ENCODE measurements at places on chromosomes 4 and X.

DNA sequence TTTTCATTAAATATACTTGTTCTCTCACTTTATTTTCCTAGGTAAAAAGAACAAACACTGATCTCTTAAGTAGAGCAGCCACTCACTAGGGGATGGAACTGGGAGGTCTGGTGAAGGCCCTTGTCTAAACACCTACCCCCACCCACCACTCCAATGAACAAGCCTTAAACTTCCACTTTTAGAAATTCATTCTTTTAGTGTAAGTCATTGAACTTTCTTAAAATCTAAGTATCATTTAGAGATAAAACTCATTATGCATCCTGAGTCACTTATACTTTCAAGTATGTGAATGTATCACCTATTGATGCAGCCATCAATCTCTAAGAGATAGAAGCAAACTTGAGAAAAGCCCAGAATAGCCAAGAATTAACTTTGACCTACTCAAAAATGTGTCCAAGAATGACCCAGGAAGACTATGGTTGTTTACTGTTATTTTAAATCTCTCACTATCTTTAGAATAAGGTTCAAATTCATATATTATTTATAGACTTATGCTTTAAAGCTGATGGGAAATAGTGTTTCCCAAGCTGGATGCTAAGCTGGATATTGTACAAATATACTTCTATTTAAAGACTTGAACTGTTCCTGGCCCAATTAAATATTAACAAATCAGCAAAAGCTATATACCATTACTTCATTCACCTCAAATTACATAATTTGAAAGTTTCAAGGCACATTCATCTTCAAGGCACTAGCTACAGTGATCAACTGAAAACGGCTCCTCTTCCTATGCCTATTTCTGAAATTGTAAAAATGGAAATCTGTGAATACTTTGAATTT, 49.5 kb downstream of the CAMK2D start:
- DNase-seq = no peak

GRCh38 chr4:148053298-148054003, 321.6 kb downstream of the ARHGAP10 start:
- DNase-seq = no peak

DNA sequence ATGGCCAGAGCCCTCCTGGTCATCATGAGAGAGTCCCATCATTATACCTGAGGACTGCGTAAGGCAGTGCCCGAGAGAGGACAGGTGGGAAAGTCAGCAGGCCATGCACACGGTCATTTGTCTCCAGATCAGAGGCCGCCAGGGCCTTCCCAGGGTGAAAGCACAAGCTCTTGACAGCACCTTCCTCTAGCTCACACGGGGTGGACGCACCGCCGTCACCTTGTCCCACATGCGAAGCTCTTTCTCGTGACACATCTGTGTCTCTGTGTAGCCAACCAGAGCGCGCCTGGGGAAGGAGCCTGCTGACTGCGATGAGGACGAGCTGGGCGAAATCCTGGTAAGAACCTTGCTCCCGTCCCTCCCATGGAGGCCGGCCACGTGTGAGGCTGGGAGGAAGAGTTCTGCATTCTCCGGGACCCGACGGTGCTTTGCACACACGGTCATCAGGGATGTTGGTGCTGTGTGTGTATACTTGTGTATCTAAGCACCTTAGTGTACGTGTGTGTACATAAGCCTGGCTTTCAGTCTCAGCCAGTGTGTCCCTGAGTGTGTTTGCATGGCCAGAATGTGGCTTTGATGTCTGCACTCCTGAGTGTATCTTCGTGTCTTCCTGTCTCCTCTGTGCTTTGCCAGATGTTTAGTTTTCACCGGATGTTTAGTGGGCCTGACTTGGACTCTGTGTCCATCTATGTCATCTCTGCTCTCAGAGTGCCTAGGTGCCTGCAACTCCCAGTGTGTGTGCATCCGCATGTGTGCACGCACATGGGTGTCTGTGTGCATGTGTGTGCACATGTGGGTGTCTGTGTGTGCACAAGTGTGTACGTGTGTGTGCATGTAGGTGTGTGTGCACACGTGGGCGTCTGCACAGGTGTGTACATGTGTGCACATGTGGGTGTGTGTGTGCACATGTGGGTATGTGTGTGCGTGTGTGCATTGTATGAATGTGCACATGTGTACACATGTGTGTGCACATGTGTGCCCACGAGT, 15.1 kb downstream of the ATP5ME start:
- DNase-seq = no peak

DNA sequence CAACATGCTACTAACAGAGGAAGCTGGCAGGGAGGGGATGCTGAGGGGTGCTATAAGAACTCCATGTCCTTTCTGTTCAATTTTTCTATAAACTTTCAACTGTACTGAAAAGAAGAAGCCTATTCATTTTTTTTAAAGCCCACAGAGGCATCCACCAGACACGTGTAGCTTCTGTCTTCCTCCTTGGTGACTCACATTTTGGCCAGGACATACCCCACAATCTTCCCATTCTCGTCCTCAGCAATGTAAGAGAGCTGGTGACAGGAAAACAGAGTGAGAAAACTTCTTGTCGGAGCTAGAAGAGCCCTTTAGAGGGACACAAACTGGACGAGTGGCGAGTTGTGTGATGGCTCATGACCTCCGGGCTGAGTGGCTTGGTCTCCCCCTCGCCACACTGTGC, 1.1 kb downstream of the NAA10 start:
- no peak for DNase-seq

- DNase-seq = no peak
Measured at GRCh38 chr4:17846266-17846665, 35.5 kb downstream of the NCAPG start.

DNA sequence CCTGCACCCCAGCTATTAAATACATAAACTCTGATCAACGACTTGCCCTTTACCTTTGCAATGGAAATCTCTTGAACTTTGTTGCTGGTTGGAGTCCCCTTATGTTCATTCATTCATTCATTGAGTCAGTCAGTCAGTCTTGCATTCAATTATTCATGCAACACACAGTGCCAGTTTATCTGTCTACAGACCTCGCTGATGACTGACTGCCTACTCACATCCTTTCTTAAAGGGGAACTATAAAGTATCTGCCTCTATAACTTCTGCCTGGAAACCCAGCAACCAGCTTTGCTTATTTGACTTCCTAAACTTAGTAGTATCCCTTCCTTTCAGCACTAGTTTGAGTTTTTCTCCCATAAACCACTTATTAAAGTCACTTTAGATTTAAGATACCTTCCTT, 620.8 kb upstream of the ADGRL3 start:
- DNase-seq = no peak

DNA sequence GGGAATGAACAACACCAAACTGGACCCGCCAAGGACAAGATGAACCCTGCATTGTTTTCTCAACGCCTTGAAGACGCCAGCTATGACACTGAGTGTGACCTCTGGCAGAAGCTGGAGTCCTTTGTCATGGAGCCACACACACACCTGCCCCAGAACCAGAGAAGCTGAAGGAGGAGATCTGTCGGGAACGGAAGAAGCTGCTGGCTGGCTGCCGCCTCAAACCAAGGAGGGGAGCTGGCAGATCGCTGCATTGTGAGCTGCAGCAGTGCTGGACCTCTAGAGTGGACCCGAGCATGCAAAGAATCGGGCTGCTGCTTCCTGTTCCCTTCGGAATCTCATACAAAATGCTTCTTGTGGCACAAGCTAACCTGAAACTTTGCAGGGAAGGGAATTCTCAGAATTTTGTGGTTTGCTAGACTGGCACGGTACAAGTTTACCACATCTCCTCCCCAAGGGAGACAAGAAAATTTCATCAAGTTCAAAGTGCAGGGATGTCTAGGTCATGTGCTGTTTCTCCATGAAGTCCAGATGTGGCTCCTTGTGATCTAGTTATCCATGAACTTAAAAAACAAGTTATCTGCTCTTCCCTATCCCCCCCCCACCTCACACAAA, 23.4 kb upstream of the GLRB start:
- no peak for DNase-seq

- DNase-seq = no peak
Measured at GRCh38 chr4:36990128-36990872, 254.2 kb upstream of the NWD2 start.

DNA sequence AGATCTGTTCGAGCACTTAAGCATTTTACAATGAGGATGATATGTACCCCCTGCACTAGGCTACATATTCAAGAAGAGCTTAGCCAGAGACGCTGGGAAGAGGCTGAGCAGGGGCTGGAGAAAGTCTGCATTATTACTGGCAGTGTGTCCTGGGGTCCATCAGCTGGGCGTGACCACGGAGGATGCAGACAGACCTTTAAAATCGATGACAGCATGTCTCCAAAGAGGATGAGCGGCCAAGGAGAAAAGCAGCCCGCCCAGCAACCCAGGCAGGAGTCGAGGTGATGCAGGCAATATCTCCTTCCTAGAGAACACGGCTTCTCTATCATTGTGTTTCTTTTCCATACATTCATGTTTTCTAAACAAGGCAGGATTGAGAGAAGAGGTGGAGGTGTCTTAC, 300.7 kb downstream of the USP46 start:
- no peak for DNase-seq

- DNase-seq = no peak
Measured at GRCh38 chrX:72081605-72082320, 50.0 kb downstream of the RTL5 start.

DNA sequence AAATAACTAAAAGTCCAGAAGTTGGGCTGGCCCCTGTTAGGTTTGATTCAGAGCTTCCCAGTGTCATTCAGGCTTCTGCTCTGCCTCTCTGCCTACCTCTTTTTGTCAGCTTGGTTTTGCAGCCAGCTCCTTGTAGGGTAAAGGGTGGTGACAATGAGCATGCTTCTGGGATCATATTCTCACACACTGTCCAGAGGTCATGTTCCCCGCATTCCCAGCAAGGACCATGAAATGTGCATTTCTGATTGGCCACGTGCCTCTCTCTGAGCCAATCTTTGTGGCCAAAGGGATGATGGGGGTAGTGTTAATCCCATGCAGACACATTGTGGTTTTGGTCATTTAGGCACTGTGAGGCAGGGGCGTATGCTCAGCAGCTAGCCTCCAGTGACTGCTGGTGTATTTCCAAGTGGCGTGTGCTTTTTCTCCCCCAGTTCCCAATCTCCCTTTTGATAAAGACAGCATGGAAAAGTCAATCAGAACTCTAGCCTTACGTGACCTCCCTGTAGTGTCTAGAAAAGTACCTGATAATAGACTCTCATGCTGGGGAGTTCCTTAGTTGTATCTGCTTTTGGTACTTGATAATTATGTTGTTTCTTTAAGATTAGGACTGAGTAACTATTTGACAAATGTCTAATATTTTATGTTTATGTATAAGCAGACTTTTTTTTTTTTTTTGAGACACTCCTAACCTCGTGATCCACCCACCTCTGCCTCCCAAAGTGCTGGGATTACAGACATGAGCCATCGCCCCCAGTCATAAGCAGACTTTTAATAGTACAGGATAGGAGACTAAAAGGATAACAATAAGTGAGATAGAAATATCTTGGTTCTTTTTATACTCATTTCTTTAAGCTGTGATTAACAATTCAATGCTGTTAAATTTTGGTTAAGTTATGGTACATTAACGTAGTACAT, 57.8 kb downstream of the KIAA0232 start:
- no peak for DNase-seq

GRCh38 chr4:5592272-5592671, 116.1 kb downstream of the EVC2 start:
- no peak for DNase-seq

GRCh38 chrX:39826813-39827543, 270.8 kb downstream of the BCOR start:
- no peak for DNase-seq

DNA sequence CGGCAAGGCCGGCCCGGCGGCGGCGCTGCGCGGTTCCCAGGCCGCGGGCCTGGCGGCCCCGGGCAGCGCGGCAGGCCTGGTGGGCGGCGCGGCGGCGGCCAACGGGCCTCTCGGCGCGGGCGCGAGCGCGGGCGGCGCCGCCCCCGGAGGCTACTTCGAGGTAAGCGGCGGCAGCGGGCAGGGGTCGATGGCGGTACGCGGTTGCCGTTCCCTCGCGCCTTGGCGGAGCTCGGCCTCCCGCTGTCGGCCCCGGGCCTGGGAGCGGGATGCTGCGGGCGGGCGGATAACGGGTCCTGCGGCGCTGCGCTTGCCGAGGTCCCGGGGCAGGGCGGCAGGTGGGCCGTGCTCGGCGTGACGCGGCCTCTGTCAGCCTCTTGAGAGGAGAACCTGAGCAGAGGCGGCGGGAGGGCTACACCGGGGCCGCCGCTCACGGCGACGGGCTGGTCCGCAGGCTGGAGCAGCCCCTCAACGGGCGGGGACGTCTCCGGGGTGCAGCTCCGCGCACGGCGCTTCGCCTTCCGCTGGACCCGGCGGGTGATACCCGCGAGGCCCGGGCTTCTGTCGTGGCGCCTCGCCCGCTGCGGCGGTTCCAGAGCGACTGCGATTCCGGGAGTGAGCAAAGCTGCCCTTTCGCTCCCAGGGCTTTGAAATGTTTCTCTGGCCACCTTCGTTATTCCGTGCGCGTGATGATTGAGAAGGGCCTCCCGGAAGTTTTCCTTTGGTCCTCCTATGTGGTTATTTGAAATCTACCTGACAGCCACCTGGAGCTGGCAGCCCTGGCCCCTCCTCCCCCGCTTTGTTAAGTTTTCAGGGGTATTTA, 774 bp downstream of the FAM193A start:
- DNase-seq = peak; percentile 42

DNA sequence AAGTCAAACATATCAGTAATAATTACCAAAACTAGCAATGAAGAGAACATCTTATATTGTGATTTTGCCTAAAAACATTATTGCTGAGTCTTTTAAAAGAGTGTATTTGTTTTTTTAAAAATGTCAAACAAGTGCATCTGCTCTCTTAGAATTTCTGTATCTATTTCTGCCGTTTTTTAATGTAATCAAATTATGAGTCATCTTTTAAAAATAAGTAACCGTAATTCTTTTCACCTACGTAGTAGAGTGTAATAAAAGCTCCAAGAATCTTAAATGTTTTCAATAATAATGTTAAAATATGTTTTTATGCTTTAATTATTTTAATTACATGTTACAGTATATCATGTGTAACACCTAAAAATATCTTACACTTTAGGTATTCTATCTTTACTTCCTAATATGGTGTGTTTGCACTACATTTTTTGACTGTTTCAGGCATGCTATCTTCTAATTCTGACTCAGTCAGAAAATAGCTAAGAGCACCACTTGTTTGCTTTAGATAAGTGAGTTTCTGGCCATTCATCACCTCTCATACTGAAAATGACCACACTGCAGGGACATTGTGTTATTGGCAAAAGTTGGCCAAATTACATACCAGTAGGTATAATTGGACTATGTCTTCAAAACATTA, 368.5 kb downstream of the PCDH7 start:
- DNase-seq = no peak

- DNase-seq = no peak
Measured at GRCh38 chr4:177109769-177110168, 199.9 kb upstream of the NEIL3 start.

GRCh38 chr4:26885912-26886274, 25.3 kb downstream of the STIM2 start:
- DNase-seq = no peak

DNA sequence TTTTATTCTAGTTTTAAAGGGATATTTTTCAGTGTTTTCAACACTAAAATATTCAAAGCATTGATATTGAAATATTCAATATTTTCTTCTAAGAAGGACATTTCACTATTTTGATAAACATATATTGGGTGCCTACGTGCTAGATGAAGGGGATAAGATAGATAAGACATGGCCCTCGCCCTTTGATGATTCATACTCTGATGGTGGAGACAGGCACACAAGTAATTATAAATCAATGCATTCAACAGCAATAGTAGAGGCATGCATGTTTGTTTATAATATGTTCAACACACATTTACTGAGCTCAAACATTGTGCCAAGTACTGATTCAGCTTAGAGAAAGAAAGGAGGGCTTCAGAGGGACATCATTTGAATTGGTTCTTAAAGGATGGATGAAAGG, 22.7 kb downstream of the TMEM47 start:
- DNase-seq = no peak

GRCh38 chr4:37852376-37852775, 25.9 kb downstream of the PGM2 start:
- DNase-seq = no peak

- no peak for DNase-seq
Measured at GRCh38 chr4:123653236-123653635, 256.6 kb downstream of the SPRY1 start.
